Activated naive CD4-positive, alpha-beta T cell (primary cell): ENCODE measurements at places on chromosomes 2 and 18.

DNA sequence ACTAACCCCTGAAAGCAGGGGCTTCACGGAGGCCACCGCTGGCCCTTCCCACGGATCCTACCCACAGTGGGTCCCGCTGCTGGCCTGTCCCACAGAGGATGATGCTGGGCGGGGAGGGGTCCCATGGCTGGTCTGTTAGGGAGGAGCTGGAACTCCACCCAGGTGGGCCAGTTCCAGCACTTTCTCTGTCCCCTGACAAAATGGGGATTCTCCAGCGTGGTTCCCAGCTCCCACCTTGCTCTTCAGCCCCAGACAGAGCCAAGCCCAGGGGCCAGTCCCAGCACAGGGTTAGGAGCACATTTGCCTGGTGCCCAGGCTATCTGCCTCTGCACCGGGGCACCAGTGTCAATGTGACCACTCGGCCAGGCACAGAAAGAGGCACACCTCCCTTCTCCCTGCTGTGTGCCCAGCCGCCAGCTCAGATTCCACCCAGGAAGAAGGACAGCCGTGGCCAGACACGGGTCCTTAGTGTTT, 50.0 kb downstream of the ANKMY1 start:
- no peak for DNase-seq

GRCh38 chr2:110852051-110852450, 119.7 kb downstream of the ACOXL start:
- DNase-seq = no peak

- DNase-seq = no peak
These were observed 29.1 kb upstream of the SLC16A14 start for GRCh38 chr2:230097841-230098240.

GRCh38 chr2:17580319-17580715, 39.8 kb downstream of the VSNL1 start:
- no peak for DNase-seq

- DNase-seq = no peak
These were observed 97.9 kb upstream of the GPR45 start for GRCh38 chr2:105143467-105144151.

GRCh38 chr18:46060359-46060841, 11.7 kb downstream of the PSTPIP2 start:
- no peak for DNase-seq

DNA sequence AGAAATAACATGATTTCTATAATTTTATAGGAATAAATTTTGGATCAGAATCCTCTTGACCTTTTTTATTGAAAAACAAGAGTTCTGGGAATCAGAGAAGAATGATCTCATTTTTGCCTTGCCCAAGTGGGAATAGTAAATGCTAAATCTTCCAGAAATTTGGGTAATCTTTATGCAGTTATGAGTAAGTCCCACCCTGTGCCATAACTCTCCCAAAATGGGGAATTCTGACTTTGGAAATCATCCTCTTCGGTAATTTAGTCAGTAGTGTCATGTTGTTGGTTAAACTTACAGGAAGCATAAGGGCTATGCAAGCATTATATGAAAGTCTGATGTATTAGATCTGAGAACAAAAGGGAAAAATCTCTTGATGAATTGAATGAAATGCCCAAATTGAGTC, 20.6 kb upstream of the ARHGAP28 start:
- DNase-seq = no peak
